ENCODE measurements at places on chromosomes 7 and 10.

DNA sequence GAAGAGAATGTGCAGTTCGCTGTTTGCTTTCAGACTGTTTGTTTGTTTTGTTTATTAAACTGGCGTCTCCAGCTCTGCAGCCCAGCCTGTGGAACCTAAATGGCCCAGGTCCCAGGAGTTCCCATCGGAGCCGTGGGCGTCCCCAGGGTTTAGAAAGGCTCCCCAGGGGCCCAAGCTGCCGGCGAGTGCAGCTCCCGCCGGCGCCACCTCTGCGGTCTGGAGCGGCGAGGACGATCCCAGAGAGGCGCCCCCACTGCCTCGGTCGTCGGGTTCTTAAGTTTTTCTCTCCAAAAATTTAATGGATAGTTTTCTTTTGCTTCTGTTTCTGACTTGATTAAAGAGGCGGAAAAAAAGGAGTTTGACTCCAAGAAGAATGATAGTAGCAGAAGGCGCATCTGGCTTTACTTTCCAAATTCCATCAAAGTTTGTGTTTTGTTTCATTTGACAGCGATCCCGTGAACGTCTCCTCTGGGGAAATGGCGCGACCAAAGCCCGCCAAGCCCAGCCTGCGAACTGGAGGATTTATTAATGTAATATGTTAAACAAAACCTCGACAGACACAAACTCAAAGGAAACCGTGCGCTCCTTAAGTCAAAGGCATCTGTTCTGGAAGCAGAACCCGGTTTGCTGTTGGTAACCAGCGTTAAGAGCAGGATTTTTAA is 718 bp upstream of the FZD1 start:
- DNase-seq: no peak

DNA sequence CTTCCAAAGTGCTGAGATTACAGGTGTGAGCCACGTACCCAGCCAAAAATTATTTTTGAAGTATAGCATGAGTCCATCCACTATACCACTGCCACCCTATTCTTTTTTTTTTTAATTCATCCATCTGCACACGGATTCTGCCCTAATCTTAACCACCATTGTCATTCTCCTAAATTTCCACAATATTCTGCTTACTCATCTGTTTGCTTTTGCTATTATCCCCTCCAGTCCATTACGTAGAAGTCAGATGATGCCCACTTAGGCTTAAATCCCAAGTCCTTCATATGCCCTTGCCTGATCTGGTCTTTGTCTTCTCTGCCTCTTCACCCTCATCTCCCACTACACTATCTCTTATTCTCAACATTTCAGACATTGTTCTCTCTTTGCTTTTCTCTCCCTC is 86.7 kb downstream of the MMRN2 start:
- no peak for DNase-seq

GRCh38 chr7:36005293-36005692 is 147.8 kb upstream of the EEPD1 start:
- no peak for DNase-seq

DNA sequence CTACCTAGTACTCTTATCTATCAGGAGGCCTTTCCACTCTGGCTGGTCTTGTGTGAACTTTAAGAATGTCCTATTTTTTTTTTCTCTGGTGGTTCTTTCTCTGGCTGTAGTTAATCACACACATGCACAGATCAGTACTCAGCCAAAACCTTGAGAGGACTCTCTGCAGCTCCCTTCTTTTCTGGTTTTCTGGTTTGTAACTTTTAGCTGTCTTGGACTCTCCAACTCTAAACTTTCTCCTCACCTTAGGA is 54.9 kb upstream of the HELLS start:
- no peak for DNase-seq

GRCh38 chr10:114266521-114266920 is 27.5 kb downstream of the VWA2 start:
- no peak for DNase-seq

Data from stimulated activated CD4-positive, alpha-beta T cell treated with anti-CD3 and anti-CD28 coated beads, Interleukin-4, amount 100 ng/mL, for 1 hour (primary cell).